NCI-H2171 treated with DMSO at 0.1 percent for 48 hours (cell line): ENCODE measurements at places on chromosomes 5 and 9.

DNA sequence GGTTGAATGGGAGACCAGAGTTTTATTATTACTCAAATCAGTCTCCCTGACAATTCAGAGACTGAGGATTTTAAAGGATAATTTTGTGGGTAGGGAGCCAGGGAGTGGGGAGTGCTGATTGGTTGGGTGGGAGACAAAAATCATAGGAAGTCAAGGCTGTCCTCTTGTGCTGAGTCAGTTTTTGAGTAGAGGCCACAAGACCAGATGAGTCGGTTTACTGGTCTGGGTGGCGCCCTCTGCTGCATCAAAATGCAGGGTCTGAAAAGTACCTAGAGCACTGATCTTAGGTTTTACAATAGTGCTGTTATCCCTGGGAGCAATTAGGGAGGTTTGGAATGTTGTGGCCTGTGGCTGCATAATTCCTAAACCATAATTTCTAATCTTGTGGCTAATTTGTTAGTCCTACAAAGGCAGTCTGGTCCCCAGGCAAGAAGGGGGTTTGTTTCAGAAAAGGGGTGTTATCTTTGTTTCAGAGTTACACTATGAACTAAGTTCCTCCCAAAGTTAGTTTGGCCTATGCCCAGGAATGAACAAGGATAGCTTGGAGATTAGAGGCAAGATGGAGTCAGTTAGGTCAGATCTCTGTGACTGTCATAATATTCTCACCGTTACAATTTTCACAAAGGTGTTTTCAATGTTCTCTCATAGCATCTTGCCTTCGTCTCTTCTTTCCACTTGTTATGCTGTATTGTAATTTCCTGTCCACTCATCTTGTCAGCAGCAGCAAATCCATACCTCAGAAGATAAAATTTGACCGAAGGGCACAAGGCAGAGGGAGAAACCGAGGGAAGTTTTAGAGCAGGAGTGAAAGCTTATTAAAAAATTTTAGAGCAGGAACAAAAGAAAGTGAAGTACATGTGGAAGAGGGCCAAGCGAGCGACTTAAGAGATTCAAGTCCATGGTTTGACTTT lies 59.2 kb upstream of the CLINT1 start:
- no peak for DNase-seq

DNA sequence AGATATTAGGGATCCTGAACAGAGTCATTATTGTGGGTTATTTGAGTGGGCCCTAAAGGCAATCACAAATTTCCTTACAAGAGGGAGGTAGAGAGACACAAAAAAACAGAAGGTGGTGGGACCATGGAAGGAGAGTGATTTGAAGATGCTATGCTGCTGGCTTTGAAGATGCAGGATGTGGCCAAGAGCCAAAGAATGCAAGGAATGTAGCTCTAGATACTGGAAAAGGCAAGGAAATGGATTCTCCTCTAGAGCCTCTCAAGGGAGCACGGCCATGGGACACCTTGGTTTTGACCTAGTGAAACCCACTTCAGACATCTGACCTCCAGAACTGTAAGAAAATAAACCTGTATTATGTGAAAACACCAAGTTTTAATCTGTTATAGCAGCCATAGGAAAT lies 53.8 kb downstream of the TTC39B start:
- no peak for DNase-seq

- no peak for DNase-seq
These were observed 2396.1 kb upstream of the C9orf72 start for GRCh38 chr9:29969408-29969807.

DNA sequence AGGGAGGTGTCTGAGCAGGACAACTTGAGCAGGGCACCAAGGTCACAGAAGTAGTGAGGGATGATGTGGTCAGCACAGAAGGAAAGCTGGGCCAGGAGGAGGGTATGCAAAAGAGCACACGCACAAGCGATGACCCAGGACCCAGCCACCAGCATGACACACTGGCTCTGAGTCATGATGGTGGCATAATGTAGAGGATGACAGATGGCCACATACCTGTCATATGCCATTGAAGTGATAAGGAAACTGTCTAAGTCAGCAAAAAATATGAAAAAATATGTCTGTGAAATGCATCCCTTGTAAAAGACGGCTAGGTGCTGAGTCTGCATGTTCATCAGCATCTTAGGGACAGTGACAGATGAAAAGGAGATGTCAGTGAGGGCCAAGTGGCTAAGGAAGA lies 380 bp downstream of the OR1J1 start:
- DNase-seq: no peak

DNA sequence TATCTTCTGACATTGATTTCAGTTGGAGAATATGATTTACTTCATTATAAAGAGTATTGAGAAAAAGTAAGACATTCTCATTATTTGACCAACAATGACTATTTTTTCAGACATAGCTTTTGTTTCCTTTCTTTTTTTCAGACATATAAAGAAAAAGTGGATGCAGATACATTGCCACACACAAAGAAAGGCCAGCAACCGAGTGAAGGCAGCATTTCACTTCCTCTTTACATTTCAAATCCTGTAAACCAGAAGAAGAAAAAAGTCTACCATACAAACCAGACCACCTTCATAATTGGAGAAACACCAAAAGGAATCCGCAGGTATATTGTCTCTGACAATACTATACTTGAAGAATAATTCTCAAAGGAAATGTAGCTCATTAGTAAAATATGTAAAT lies 128.9 kb downstream of the ERCC6L2 start:
- no peak for DNase-seq

DNA sequence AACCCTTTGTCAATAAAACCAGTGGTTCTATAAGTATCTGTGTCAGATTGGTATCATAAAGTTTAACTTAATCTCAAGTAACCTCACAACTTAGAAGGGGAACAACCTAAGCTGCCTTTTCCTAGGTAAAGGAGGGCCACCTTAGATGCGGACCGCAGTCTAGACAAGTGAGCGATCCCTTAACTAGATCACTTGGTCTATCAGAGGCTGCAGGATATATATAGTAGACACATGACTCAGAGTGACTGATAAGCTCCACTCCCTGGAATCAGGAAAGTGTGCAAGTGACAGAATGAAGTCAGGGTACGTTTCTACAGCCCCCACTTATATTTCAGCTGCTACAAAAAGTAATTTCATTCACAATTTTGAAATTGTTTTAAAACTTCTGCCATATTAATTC lies 7.4 kb downstream of the REEP5 start:
- no peak for DNase-seq
